Hindlimb muscle (tissue), 1 donor: ENCODE measurements at places on chromosomes 13 and 19.

DNA sequence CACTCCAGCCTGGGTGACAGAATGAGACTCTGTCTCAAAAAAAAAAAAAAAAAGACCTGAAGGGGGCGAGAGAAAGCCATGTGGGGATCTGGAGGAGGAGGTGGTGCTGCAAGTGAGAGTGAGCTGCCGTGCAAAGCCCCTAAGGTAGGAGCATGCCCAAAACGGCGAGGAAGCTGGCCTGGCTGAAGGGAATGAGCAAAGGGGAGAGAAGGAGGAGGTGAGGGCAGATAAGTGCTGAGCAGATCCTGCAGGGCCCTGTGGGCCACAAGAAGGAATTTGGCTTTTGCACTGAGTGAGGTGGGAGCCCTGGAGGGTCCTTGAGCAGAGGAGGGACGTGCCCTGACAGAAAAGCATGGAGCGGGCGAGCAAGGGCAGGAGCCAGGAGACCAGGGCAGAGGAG, 19.4 kb upstream of the ADGRE5 start:
- no peak for DNase-seq

DNA sequence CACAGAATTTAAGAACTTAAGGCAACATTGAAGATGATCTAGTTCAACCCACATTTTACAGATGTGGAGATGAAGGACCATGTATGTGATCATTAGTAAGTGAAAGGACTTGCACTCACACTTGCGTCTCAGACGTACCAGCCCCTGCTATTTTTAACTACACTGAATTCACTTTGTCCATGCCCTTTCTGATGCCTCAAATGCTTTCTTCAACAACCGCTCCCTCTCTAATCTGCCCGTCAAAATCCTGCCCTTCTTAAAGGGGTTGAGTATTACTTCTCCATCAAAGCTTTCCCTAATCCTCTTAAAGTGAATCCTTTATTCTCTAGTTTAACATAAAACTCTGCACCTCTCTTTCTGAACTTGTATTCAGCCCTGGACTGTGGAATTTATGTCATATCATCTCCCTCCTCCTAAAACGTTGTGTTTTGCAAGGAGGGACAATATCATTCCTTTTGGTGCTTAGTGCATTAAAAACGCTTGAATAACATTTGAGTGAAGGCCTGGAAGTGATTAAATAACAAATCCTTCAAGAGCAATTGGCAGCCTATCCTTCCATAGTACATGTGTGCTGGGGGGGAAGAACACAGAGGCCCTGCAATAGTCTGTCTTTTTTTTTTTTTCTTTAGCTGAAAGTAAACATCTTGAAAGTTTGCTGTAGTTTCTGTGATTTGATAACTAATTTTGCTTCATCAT, 493.3 kb downstream of the LMO7 start:
- DNase-seq = peak; percentile 59

DNA sequence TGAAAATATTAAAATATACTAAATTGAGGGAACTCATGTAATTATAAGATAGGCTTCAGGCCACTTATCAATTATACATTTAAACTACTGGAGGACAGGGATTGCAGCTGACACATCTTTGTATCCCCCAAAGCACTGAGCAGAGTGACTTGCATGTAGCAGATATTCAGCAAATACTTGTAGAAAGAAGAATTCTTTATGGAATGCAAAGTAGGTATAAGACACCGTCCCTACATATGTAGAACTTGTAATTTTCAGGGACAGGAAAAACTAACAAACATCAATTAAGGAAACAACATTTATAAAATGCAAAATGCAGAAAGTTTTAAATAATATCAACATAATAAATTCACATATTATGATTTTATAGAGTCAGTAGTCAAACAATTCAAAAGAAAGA, 719.2 kb downstream of the OLFM4 start:
- no peak for DNase-seq

- no peak for DNase-seq
Measured at GRCh38 chr13:31627097-31627845, 112.1 kb upstream of the RXFP2 start.

GRCh38 chr13:102234618-102235017, 167.2 kb downstream of the FGF14 start:
- no peak for DNase-seq

- no peak for DNase-seq
Measured at GRCh38 chr13:101146101-101146898, 270.0 kb downstream of the NALCN start.
